ENCODE measurements at places on chromosomes 7 and 10.

GRCh38 chr10:114855776-114856543 lies 34.4 kb downstream of the FHIP2A start:
- DNase-seq, result no peak

DNA sequence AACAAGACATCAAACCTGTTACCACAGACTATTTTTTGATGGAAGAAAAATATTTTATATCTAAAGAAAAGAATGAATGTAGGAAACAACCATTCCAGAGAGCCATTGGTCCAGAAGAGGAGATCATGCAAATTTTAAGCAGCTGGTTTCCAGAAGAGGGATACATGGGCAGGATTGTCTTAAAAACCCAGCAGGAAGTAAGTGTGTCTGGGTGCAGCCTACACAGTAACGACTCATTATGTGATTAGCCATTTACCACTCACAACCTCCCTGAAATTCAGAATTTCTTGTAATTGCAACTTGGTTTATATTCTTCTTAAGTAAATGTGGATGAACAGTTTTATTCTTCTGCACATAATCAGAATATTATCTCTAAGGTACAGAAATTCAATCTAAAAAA lies 46.2 kb downstream of the NOC3L start:
- no peak for DNase-seq

DNA sequence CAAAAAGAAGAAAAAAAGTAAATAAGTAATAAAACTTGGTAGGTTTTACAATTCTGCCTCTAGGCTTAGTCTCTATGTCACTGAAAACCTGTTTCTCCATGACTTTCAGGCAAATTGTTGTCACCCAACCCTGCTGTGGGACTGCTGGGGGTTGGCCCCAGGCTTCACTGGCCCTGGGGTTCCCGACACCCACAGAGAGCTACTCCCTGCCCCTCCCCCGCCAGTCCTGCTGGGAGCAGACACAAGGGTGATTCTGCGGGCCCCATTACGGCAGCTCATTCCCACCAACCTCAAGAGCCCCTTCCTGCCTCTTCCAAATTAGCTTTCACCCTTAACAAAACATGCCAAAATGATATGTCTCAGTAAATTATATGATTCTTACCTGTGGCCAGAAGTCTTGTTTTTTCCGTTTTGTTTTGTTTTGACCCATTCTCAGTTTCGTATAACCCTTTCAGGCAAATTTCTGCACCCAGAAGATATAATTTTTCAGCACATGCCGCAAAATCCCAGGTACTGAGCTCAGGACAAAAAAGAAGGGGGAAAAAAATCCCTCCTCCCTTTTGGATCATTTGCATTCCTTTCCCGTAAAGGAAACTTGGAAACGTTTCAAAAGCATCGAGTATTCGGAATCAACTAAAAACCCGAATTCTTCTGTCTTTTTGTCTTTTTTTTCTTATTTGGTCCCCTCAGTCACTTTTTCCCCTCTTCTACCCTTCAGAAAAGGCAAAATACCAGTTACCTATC lies 27.8 kb downstream of the CHST15 start:
- DNase-seq, result no peak

- DNase-seq, result no peak
Observed at GRCh38 chr10:132322586-132323048, 9.4 kb upstream of the LRRC27 start.

DNA sequence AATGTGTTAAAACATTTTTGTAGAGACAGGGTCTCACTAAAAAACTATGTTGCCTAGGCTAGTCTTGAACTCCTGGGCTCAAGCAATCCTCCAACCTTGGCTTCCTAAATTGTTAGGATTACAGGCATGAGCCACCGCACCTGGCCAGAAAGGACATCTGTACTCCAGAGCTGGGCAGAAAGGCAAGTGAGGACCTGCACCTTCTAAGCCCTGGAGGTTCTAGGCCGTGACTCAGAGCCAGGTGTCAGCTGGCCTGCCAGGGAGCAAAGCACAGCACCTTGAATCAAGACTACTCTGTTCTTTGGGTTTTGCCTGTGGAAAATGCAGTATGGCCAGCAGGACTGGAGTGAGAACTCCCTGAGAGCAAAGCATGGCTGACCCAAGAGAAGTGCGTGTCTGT lies 396.5 kb downstream of the ADRA2A start:
- no peak for DNase-seq

GRCh38 chr7:42017349-42017986 lies 219.5 kb downstream of the GLI3 start:
- DNase-seq, result no peak

DNA sequence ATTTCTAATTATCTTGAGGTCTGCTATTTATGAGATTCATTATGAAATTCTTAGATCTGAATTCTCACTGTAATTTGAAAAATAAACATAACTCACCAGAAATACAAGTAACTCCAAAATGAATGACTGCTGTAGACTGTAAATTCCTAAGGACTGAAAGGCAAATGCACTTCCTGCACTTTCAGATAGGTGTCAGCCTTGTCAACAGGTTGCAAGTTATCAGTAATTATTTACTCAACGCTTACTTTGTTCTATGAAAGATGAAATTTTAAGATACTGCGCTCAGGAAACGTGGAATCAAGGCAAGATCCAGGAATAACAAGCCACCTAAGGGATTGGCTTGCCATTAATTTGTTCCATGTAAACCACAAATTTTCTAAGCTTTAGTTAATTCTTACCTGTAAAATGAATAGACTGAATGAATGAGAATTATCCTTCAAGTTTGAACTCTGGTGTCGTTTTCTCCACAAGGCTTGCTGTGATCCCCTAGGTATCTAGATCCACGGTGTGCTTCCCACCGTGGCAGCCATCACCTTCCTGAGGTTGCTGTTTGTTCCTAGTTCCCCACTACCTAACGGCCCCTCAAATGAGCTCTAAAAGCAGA lies 12.6 kb downstream of the DHX32 start:
- no peak for DNase-seq

GRCh38 chr10:88221010-88221973 lies 357.9 kb downstream of the PTEN start:
- no peak for DNase-seq

- no peak for DNase-seq
Observed at GRCh38 chr7:155173905-155174304, 103.8 kb downstream of the HTR5A start.

DNA sequence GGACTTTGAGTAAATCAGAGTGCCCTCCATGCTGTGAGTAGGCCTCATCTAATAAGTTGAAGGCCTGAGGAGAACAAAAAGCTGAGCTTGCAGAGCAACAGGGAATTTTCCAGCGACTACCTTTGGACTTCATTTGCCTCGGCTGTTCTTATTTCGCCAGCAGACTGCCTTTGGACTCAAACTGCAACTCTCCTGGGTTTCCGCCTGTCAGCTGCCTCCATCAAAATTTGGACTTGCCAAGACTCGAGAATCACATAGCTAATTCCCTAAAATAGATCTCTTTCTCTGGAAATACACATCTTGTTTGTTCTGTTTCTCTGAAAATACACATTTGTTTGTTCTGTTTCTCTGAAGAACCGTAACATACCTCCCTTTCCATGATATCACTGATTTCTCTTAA lies 93.8 kb downstream of the ITGB8 start:
- no peak for DNase-seq

DNA sequence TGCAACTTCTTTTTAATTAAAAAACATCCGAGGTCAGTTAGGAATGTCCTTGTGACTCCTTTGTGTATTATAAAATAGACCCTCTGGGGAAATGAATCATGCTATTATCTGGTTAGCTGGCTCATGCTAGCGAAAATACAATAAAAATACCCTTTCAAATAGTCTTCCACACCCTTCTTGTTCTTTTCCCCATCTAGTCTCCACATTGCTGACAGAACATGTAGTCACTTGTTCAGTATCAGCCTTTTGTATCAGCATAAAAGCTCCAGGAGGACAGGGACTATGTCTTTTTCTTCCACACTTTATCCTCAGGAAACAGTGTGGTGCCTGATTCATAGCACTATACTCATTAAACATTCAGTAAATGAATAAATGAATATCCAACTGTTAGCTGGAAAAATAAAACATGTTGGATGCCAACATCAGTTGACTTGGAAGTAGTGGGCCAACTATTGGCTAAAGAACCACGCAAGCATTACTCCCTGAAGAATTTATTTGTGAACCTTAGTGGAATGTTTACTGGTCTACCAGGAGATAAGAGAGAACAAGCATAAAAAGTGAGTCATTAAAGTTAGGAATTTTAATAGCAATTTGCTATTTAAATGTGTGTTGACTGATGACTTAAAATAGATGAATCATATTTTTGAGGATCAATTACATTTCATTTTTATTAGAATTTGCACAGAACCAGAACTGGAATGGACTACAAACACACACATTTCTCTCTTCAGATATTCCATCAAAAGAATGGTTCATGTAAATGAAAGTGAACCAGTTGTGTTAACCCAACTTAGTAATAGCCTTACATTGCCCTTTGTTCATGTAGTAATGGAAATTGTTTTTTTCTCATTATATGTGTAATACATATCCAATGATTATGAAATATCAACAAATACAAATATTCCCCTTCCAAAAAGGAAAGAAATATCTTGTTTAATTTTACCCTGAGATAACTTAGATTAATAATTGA lies 129.6 kb downstream of the DKK1 start:
- DNase-seq, result no peak

GRCh38 chr7:130649004-130649790 lies 19.4 kb downstream of the COPG2 start:
- no peak for DNase-seq

DNA sequence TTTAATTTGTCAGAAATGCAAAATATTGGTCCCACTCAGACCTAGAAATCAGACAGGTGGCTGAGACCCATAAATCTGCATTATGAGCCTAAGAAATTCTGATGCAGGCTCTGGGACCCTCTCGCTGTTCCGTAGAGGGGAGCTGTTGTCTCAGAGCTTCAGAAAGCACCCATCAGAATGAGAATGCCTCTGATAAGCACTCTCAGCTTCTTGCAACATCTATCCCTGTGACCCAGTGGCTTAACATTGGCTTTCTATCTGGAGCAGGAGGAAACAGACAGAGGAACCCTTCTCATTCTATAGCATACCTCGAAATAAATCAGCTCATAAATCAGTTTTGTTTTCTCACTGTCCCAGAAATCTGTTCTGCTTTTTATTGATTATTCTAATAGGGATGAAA lies 184.6 kb upstream of the SP4 start:
- DNase-seq, result no peak

DNA sequence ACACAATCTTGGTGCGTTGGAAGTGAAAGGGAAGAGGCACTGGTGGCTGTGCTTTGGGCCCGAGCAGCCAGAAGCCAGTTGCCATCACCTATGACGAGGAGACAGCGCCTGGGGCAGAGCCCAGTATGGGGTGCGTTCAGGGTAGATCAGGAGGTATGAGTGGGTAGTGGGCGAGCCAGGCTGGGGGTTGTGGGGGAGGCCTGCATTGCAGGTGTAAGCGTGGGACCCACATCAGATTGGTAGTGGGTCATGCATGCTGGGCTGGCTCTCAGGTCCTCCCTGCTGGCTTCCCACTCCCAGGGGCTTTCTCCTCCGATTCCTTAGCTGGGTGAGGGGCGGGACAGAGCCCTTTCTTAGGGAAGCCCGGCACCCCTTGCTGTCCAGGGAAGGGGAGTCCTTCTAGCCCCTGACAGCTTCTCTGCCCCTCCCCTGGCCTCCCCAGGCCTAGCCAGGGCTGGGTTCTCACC lies 445 bp upstream of the PVRIG start:
- no peak for DNase-seq

DNA sequence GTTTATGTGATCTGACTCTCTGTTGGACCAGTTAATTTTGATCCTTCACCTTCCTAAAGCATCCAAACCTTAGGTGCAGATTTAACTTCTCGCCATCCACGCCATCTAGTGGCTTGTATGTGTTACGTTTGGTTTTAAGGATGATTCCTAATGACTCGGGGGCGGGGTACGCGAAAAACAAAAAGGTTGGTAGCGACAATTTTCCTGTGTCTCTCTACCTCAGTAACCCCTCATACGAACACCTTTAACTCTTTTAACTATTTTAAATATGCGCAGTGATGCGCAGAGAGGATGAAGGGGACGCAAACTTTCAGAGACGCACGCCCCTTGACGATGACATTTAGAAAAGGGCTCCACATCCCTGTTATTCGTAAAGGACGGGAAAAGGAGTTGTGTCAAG lies 714 bp upstream of the KCND2 start:
- no peak for DNase-seq

GRCh38 chr7:142668495-142668894 lies 80.8 kb upstream of the PRSS1 start:
- DNase-seq, result no peak

DNA sequence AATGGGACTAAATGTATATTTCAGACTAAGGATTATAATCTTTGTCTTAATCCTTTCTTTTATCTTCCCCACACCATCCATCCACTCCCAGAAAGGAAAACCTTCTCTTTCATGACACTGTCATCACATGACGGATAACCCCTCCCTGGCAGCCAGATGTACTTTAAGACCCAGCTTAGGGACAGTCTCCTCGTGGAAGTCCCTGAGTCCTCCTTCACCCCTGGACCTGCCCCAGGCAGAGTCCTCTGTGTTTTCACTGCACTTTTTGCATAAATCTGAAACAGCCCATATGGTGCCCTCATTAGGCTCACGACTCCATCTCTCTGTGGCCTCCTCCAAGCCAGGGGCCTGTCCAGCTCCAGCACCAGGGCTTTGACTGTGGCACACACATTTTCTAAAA lies 16.0 kb downstream of the NRAP start:
- no peak for DNase-seq

DNA sequence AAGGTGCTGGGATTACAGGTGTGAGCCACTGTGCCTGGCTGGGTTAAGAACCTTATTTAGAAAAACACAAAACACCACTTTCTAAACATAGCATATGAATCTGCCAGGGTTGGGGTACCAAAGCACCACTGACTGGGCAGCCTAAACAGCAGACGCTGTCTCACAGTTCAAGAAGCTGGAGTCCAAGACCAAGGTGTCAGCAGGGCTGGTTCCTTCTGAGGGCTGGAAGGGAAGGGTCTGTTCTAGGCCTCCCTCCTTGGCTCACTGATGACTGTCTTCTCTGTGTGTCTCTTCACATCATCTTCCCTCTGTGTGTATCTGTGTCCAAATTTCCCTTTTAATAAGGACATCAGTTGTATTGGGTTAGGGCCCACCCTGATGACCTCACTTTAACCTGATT lies 49.6 kb downstream of the HIPK2 start:
- no peak for DNase-seq

- no peak for DNase-seq
Observed at GRCh38 chr7:69651101-69651590, 52.9 kb downstream of the AUTS2 start.

DNA sequence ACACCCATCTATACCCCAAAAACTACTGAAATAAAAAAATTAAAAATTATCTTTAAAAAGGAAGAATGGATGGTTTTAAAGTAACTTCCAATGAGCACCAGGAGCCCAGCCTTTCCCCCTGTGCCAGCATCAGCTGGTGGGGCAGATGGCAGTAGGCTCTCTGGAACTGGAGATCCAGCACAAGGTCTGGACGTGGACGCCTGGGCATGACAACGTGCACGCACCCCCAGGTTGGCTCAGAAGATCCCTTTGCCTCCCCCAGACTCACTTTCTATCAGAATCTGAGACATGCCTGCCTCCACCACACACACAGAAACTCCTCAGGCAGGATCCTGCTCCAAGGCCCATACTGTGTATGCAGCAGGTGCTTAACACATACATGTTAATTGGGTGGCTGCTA lies 35.8 kb downstream of the TCERG1L start:
- DNase-seq, result no peak

GRCh38 chr7:120996988-120997345 lies 8.5 kb downstream of the CPED1 start:
- DNase-seq, result no peak

Measured in activated T-helper 1 cell treated with Interleukin-2 at 50 U/mL for 16 hours (primary cell).